ENCODE measurements at places on chromosomes 3 and 15. TPM values are rescaled to one million over a fixed set of nuclear protein-coding genes. Genes with fewer than 3 reads are reported as not detected.

ATOSA gene
- 56.4 TPM for total RNA-seq

CDCP1 gene
- total RNA-seq: 14.1 TPM

RBPMS2 gene
- total RNA-seq: 0.13 TPM

RHOV gene
- not detected for total RNA-seq

ANKRD34C gene
- not detected for total RNA-seq

Data from thoracic aorta endothelial cell (primary cell).